RKO (cell line): ENCODE measurements at places on chromosomes 2 and 18.
A peak's percentile ranks its signal among the peaks of the same experiment; 100 is the strongest.

DNA sequence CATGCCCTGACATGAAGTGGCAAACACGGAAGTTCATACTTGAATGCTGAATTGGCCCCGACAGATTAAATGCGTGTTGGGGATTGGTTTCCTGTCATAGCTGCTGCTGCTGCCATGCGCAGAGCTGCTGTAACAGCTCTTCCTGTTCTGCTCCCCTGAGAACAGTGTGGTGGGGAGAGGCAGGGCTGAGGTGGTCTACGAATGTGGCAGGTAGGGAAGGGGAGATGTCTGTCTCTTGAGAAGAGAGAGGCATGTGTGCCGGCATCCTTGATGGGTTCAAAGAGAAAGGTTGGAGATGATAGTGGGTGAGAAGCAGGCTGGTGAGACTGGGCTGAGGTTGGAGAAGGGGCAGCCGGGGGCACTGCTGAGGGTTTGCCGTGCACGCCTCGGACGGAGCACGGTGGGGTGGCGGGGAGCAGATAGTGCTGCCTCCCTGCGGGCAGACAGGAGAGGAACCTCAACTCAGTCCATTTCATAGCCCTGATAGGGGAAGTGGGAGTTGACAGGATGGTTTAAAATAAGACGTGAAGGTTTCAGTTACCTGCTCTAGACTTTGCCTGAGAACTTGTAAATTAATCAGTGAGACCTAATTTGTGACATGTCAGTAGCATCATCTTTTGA lies 46.1 kb downstream of the TMEM185B start:
- no peak for DNase-seq

DNA sequence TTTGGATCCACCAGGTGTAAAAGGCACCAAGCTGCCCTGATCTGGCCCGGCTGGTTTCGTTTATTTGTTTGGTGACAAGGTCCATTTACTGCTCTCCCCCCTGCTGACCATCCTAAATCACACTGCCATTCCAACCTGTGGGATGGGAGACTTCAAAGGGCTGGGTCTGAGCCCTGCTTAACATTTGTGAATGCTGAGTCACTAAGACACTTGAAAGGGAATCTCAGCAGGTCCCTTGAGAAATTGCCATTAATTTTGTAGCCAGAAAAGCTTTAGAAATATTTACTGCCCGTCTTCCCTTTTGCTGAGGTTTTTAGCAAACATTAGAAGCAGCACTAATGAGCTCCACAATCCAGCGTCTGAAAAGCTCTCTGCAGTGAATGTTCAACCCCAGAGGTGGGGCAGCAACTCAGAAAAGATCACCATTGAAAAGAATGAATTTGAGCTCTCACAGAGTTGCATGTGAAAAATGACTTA lies 133.8 kb downstream of the ARL4C start:
- no peak for DNase-seq

DNA sequence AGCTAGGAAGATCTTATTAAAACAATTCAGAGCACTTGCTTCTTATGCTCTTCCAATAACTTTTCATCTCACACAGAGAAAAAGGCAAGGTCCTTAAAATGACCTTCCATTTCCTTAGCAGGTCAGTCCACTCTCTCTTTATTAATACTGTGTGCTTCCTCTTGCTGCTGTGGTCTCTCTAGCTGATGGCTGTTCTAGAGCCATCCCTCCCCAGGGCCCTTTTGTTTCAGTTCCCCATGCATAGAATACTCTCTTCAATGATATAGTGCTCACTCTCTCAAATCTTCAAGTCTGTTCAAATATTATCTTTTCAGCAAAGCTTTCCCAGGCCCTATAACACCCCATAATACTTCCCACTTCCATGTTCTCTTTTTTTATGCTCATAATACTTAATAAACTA lies 469.3 kb downstream of the METTL4 start:
- no peak for DNase-seq

DNA sequence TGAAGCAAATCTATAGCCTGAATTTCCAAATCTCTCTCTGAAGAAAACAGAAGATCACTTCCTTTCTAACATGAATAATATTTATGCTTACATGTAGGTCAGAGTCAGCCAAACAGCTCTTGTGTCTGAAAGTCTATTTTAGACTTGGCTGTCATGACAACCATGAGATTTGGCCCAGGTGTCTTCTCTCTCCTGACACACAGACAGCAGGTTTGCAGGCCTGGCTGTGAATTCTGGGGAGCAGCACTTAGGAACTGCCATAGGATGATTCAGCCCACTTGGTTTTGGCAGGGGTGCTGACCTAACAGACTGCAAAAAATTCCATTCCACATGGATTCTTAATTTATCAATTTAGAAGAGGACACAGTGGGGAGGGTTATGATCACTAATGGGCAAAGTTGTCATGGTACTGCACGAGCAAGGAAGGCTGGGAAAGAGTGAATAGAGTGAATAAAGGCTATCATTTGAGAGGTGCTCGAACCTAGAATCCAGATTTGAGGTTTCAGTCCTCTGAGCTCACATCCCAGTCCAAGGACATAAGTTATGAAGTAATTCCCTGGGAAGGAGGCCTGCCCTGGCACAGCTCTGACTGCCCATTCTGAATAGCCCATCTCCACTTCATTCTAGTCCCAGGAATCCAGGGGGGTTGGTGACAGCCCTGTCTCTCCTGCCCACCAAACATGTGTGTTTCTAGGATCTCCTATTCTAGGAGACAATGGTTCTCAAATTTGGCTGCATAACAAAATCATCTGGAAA lies 453.9 kb upstream of the TRIB2 start:
- no peak for DNase-seq

DNA sequence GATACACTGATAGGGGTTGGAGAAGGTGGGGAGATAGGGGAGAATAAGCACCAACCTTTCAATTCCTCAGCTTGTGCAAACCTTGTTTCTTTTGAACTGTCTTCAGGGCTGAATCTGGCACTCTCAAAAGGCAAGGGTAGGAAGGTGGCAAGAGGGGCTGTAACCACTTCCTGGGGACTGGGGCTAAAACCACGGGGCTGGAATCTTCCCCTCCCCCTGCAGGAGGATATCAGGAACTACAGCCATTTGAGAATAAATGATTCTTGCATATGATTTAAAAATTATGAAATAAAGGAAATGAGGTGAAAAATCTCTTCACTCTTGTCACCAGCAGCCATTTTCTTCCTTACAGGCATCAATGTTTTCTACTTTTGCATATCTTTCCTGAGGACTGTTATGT lies 50.8 kb downstream of the ATOH8 start:
- DNase-seq, result peak; percentile 19

GRCh38 chr2:102335871-102336366 lies 19.7 kb upstream of the IL18R1 start:
- DNase-seq, result no peak

DNA sequence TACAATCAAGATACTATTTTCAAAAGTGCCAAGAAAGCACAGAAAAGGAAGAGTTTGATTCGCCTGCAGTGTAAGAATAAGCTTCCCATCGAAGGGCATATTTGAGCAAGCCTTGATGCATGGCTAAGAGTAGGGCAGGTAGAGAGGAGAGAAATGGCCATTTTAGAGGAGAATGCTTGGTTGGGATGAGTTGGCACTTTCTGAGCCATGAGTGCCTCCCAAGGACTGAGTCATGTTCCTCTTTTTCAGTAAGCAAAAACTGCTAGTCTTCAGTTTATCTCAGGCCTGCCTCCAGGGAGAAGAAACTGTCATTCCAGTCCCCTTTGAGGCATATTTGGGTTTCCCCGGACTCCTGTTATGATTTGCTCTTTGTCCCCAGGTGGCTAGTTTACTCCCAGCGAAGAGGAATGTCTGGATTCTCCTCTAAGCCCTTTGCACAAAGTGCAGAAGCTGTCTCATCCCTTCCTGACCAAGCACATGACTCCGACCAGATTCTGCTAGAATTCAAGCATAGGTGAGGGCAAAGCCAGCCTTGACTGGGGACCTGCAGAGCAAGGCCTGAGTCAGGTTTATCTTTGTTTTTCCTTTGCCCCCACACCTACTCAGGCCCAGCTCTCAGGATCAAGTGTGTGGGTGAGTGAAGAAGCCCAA lies 115.2 kb downstream of the TTC32 start:
- DNase-seq, result peak; percentile 30

DNA sequence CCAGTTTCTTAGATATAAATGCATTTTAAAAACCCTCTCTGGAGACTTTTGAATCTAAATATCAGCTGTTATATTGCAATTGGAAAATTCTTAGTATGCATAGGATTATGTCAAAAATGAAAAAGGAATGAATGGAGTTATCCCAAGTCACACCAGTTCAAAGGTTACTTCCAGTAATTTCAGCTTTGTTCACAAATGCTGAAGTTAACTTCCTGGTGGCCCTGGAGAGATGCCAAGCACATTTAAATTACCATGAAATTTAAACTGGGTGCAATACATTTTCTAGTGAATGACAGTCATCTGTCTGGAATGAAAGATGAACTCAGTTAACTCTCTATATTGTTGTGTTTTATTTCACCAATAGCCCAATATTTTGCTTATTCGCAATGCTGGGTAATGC lies 753.9 kb downstream of the SUCLG1 start:
- no peak for DNase-seq

DNA sequence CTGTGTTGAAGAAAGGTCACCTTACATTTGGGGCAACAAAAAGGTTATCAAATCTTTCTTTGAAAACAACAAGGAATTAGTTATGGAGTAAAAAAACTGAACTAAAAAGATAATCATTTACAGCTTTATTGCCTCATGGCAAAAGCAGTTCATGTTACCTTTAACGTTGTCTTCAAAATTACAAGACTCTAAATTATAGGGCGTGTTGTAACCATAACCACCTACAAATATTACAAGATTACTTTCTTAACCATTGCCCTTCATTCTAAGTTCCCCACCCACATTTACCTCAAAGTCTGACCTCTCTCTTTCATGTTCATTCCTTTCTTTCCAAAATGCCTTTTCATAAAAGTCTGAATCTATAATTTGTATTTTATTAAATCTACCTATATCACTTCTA lies 74.6 kb upstream of the LRATD1 start:
- DNase-seq, result no peak

GRCh38 chr2:217071416-217071815 lies 211.6 kb upstream of the TNP1 start:
- DNase-seq, result no peak

DNA sequence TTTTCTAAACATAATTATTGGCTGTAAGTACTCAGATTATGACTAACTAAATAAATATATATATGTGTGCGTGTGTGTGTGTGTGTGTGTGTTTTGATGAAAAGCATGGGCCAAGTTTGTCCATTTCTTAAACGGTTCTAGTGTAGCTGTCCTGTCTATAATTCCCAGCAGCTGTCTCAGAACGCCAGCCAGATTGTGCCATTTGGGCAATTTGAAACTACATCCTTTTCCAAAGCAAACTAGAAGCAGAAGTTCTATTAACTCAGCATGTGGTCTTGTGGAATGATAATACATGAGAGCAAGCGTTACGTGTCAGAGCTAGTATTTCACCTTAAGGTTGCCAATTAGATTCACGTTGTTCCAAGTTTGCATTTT lies 1.7 kb downstream of the ARHGAP28 start:
- DNase-seq, result no peak
